Progenitor cell of endocrine pancreas (in vitro differentiated cells): ENCODE measurements at places on chromosomes 11 and 22. TPM values are rescaled to one million over a fixed set of nuclear protein-coding genes. Genes with fewer than 3 reads are reported as not detected.

DNA sequence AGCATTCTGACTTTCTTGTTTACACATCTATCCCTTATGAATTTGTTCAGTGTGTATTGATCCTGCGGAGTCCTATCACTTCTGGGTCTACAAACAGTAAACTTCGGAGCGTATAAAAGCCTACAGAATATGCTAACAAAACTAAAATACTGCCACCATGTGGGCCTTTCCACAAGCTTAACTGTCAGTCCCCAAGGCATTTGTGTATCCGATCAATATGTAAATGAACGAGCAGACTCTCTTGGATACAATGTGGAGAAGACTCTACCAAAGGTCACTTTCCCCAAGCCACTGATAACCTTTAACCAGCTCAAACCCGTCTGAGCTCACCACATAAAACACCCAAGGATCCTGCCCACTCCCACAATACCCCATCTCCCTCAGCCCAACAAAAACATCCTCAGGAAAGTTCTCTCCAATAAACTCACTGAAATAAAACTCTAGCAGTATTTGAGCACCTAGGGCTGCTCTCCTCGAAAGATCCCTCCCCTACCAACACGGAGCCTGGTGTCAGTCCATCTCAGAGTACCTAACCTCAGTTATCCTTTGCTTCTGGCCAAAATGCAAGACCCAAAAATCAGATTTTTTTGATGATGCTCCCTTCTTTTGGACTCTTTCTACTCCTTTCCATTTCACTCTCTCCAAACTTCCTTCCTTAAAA lies 17.8 kb downstream of the ADA2 start:
- peaks cover 24% of the 10 kb centered on the region for H3K4me1 ChIP-seq
- peak overlapping the region; percentile 23 for H3K27ac ChIP-seq
- no peaks in the 10 kb centered on the region for H3K36me3 ChIP-seq
- no peak overlapping the region for H3K4me3 ChIP-seq

DNA sequence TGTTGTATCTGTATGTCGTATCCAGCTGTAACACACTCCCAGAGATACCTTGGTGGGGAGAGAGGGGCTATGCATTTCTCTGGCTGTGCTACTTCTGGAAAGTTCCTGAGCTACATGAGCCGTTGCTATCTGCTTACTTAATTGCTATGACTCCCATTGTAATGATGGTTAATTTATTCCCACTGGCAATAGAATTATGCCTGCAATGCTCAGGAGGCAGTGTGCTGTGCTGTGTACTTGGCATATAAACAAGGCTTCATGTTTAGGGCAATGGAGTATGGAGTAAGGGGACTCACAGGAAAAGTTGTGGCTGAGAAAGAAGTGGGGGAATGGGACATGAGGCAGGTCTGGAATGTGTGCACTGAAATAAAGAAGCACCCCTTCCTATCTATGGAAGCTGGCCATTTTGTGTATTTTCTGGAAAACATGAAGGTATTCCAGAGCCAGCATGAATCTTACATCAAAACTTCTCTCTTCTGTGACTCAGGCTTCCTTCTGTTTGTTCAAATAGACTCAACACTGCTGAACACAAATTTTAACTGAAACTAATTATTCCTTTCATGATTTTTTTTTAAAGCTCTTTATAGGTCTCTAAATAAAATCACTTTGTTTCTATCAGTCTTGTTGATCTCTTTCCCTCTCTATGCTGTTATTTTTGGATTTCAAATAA lies 40.6 kb downstream of the CD44 start:
- H3K27ac ChIP-seq: no peak overlapping the region
- H3K36me3 ChIP-seq: no peaks in the 10 kb centered on the region
- no peak for DNase-seq
- no peaks in the 10 kb centered on the region for H3K4me1 ChIP-seq

DNA sequence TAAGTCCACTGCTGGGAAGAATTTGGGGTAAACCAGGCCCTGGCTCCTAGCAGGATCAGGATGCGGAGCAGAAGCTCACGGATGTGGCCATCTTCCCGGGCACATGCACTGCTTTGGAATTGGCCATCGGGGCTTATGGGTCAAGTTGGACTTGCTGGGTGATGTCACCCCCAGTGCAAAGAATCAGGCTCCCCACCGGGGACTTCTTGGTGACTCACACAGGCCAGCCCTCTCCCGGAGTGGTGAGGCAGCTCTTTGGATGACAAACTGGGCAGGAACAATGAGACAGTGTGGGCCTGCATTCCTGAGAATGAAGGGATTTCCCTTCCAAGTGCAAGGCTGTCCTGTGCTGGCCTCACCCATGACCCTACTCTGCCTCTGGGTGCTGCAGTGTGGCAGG lies 128.8 kb upstream of the ANO1 start:
- no peak overlapping the region for H3K4me3 ChIP-seq
- peaks cover 19% of the 10 kb centered on the region for H3K27me3 ChIP-seq
- no peak overlapping the region for H3K27ac ChIP-seq

GRCh38 chr22:22683668-22684361 lies 39.4 kb downstream of the GGTLC2 start:
- H3K36me3 ChIP-seq: no peaks in the 10 kb centered on the region
- no peak overlapping the region for H3K27ac ChIP-seq
- no peak for DNase-seq
- peaks cover 47% of the 10 kb centered on the region for H3K27me3 ChIP-seq

Gene CHKB
- total RNA-seq: 124 and 132 TPM in 2 replicates
